ENCODE measurements at places on chromosomes 16 and 17.

DNA sequence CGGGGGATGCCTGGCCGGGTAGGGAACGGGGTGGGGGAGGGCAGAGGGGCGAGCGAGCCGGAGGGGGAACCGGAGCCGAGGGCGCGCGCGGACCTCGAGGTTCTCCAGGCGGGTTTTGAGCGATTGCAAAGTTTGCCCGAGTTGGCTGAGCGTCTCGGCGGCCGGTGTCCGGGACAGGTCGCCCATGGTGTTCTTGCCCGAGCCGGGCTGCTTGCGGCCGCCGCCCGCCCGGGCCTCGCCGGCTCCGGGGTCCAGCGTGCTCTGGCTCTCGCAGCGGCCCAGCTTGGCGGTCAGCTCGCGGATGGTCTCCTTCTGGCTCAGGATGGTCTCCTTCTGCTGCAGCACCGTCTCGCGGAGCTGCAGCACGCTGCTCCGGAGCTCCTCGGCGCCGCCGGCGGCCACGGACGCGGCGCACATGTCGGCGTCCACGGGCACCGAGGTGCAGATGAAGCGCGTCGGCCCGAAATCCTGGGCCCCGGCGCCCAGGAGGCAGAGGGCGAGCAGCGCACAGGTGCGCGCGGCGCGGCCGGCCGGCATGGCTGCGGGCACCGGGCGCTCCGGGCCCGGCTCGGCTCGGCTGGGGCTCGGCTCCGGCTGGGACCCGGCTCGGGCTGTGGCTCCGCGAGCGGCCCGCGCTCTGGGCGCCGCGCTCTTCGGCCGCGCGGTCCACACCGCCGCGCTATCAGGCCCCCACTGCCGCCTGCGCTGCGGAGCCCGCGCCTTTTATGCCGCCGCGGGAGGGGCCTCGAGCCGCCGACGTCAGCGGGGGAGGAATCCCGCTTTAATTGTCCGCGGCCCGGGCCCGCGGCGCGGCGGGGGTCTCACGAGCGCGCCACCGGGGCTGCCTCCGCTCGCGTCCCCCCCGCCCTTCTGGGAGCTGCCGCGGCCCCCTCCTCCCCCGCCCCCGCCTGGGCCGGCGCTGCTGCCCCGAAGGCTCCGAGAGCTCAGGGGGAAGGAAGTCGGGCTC lies at the start of gene NPTX1:
TSS of gene NPTX1 (minus strand) at position 698 of the 967 bp plus-strand sequence. CDS start at position 537, 161 bp downstream.
- DNase-seq: no peak

GRCh38 chr16:3804426-3805016 lies 76.0 kb downstream of the CREBBP start:
- DNase-seq: no peak

GRCh38 chr17:19369846-19370492 lies 7.4 kb upstream of the B9D1 start:
- no peak for DNase-seq

DNA sequence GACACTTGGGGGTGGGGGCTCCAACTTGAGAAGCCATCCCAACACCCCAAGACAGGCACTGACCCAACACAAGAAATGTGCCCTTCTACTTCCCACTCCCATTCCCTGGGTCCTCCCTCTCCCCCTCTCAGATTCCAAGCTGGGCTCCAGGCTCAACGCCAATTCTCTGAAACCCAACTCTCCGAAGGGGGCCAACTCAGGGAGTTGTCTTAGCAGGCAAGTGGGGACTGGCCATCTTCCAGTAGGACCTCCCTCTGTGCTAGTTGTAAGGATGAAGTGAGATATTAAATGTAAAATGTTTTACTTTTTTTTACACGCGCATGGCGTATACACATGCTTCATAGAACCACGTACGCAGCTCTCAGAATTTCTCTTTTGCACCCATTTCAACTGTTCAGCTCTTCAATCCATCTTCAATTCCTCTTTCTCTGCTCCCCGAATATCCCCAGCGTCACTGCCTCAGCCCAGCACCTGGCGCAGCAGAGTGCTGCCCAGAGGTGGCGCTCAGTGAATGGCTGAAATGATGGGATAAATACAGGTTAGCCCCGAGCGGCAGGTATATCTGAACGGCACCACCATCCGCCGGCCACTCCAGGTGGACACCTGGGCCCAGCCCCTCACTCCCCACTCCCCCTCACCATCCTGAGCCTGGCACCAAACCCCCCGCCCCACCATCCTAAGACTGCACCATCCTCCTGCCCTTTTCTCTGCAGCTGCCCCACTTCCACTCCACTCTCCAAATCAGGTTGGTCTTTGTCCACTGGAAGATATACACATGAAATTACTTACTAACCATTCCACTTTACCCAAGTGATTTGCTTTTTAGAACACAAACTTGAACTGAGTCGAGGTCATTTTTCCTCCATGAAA lies 43.9 kb upstream of the TNRC6C start:
- no peak for DNase-seq

GRCh38 chr16:83935858-83936255 lies 17.2 kb upstream of the OSGIN1 start:
- DNase-seq: no peak

GRCh38 chr16:46555951-46556350 lies 65.2 kb downstream of the SHCBP1 start:
- DNase-seq: peak; percentile 6

- DNase-seq: no peak
Observed at GRCh38 chr17:57852092-57852954, 2.5 kb upstream of the MRPS23 start.

DNA sequence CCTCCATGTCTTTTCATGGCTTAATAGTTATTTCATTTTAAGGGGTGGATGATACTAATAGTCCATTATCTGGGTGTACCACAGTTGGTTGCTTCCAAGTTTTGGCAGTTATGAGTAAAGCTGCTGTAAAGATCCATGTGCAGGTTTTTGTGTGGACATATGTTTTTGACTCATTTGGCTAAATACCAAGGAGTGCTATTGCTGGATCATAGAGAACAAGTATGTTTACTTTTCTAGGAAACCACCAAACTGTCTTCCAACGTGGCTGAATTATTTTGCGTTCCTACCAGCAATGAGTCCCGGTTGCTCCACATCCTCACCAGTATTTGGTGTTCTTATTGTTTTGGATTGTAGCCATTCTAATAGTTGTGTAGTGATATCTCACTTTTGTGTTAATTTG lies 181.9 kb downstream of the SPECC1 start:
- peak; percentile 69 for DNase-seq

- no peak for DNase-seq
Observed at GRCh38 chr16:65323655-65324237, 201.9 kb upstream of the CDH11 start.

GRCh38 chr17:31880311-31880710 lies 21.2 kb downstream of the UTP6 start:
- no peak for DNase-seq

GRCh38 chr17:9021158-9021991 lies at the start of gene NTN1:
Gene NTN1, plus strand, starts transcription at chr17:9021510. Its CDS starts 864 bp downstream, at chr17:9022374.
- DNase-seq: peak; percentile 9

DNA sequence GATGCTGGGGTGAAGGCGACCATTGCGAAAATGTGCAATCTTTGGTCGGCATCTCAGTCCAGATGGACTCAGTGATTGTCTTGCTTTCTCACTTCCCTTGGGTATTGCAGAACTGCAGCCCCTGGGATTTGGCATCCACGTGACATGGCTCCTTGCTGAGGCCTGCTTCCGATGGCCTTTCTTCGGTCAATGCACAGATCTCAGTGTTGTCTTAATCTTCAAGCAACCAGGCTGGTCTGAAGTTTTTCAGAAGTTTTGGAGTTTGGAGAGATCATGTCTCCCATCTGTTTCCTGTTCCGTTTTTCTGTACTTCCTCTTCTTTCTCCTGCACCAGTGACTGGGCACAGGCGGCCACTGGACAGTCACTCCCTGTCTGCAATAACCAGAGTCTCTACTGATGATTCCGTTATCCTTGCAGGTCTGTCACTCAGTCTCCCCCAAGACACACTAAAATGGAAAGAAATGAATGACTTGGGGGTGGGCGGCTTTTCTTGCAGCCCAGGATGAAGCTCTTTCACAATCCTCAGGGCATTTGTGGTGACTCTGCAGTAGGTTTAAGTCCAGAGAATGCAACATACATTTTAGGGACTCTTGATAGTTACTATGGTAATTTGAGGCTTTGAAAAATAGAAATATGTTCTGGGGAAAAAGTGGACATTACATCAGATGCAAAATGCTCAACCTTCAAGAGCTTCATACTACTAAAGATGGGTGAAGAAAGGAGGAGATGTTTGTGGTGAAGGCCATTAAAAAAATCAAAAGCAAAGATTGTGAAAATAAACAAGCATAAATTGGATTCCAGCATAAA lies 106.3 kb upstream of the ZFHX3 start:
- no peak for DNase-seq

- no peak for DNase-seq
Observed at GRCh38 chr16:50742576-50743200, 802 bp downstream of the CYLD start.

DNA sequence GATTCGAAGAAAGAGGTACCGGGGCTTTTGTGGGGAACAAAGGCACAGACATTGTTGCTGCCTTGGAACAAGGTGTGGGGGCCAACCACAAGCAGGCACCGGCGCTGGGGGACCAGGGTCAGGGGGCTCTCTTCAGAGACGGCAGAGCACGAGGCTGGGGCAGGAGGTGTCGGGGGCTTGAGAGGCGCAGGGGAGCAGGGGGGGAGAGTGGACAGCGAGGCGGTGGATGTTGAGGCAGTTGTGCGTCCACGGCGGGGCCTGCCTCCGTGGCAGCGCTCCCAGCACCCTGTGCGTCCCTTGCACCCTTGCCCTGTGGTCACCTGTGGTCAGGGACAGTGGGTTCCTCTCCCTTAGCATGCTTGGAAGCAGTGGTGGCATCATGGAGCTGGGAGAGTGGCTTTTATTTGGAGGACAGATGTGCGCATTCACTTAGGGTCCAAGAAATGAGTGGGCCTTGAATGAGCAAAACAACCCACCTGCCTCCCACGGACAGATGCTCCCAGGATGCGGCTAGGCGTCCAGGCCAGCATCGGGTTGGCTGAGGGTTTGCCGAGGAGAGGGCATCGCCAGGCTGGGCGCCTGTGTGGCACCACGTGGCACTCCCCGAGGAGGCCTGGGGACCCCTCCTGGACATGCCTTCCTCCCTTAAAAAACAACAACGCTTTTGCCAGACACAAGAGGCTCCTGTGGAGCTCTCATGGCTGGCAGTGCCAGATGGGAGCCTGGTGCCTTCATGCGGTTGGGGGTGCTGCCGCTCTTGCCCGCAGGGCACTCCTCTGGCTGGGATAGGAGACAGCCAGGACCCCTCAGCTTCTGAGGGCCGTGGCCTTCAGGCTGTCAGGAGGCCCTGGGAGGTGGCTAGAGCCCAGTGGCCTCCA lies 113.0 kb downstream of the BANP start:
- DNase-seq: no peak

- DNase-seq: no peak
Observed at GRCh38 chr17:75764417-75764710, 628 bp downstream of the GALK1 start.

DNA sequence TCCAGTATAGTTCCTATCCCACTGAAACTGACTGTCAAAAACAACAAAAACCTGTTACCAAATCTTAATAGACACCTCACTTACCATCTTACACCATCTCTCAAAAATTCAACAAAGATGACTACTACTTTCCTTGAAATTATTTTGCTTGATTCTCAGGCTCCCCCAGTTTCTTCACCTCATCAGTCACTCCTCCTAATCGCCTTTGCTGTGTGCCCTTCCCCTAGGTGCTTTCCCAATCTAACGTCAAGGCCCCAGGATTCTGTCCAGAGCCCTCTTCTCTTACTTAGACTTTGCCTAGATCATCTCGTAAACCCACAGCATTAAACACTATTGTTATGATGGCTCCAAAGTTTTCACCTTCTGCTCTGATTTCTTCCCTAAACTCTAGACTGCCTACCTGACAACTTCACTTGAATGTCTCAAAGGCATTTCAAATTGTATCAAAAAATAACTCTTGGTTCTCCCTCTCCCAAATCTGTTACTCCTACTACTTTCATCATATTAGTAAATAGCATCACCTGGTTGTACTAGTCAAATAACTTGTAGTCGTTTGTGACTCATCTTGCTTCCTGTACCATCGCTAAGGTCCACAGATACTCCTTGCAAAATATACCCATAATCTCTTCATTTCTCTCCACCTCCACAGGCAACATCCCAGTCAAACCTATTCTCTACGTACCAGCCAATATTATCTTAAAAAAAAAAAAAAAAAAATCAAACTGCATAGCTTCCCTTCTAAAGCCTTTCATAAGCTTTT lies 18.0 kb downstream of the C16orf87 start:
- no peak for DNase-seq

- no peak for DNase-seq
Observed at GRCh38 chr17:64147110-64148016, 17.4 kb upstream of the ERN1 start.

DNA sequence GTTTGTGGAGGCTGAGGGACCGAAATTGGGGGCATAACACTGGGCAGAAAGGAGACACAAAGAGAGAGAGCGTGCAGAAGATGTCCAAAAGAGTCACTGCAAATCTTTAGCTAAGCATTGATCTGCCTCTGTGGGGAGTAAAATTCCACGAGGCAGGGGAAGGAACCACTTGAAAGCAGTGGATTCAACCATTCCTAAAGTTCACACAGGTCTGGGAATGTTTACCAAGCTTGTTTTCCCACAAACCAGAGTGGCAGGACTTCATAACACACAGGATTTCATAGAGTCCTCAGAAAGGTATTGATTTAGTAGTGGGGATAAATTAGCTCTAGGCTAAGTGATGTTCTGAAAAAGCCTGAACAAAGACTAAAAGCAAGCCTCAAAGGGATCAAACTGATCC lies 66.1 kb upstream of the RPL38 start:
- DNase-seq: no peak

- DNase-seq: no peak
Observed at GRCh38 chr17:29384901-29385300, 5.3 kb upstream of the TAOK1 start.

DNA sequence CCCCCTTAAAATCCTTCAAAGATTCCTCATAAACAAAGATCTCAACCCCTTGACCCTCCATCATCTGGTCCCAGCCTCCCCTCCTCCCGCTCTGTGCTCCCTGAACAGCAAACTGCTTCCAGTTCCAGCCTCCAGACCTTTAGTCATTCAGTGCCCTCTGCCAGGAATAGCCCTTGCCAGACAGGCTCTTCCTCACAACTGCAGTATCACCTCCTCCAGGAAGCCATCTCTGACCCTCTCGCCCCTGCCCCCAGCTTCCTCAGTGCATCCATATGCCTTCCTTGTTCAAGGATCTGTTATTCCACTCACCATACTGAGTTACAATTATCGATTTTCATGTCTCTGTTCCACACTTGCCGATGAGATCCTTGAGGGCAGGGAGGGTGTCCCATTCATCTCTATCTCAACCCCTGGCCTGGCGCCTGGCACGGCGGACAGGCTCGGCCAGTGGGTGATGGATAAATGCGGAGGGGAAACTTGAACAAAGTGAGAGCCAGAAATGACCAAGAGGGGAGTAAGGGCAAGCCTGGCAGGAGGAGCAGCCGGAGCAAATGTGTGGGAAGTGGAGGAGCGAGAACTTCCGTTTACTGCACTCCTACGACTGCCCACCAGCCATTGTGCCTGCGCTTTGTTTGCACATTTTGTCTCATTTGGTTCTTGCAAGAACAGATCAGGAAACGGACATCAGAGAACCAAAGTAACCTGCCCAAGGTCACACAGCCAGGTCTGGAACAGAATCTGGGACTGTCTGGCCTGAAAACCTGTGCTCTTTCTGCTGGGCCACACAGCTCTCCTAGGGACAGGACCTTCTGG lies 2.0 kb upstream of the NXPH3 start:
- DNase-seq: no peak

- DNase-seq: no peak
Observed at GRCh38 chr17:71417142-71417541, 703.7 kb upstream of the SOX9 start.
